Glutamatergic neuron (in vitro differentiated cells): ENCODE measurements at places on chromosomes 7 and 10.

DNA sequence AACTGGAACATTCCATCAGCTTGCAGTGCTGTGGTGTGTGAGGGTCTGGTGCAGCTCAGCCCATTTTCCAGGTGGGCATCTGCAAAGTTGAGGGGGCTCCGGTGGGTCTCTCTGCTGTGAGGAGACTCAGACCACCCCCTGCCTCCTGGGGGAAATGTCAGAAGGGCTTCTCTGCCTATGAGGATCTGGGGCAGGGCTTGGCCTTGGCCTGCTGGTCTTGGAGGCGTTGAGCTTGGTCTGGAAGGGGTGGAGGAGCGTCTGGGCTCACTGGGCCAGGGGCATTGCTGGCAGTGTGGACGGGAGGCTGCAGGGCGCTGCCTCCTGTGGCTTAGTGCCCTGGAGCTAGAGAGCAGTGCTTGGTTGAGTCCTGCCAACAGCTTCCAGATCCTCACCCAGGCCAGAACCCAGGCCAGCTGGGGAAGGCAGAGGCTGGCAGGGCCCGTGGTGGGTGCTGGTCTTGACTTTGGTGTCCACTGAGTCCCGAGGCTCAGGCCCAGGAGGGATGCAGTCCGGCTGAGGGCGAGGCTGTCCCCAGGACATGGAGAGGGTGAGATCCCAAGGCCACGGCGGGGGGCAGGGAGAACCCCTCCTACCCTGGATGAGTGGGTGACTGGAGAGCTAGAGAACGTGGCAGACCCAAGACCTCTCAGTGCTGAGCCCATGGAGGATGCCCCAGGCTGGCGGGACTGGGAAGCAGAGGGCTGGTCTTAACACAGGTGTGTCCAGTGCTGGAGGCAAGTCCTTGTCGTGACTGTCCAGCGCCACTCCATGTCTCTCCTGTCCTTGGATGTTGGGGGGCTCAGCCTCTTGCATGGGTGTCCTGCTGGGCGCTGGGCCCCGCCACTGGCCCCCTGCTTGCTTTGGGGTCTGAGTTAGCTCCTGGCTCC, 2.8 kb downstream of the SPRN start:
- no peak overlapping the region for H3K27ac ChIP-seq
- peaks cover 8% of the 10 kb centered on the region for H3K27me3 ChIP-seq
- no peak overlapping the region for H3K4me3 ChIP-seq
- DNase-seq, result no peak
- H3K4me1 ChIP-seq, result no peaks in the 10 kb centered on the region

DNA sequence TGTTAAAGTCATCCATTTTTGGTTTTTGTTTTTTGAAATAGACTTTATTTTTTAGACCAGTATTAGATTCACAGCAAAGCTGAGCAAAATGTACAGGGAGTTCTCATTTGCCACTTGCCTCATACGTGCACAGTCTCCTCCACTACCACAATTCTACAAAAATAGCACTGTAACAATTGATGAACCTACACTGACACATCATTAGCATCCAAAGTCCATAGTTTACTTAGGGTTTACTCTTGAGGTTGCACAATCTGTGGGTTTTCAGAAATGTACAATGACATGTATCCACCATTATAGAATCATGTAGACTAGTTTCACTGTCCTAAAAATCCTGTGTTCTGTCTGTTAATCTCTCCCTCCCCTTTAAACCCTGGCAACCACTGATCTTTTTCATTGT, 125.8 kb upstream of the PDSS1 start:
- DNase-seq, result no peak
- H3K4me3 ChIP-seq, result no peak overlapping the region

- peaks cover 2% of the 10 kb centered on the region for H3K4me1 ChIP-seq
- H3K4me3 ChIP-seq, result no peak overlapping the region
- DNase-seq, result no peak
- no peaks in the 10 kb centered on the region for H3K36me3 ChIP-seq
Observed at GRCh38 chr7:77434570-77435275, 18.6 kb upstream of the GSAP start.

DNA sequence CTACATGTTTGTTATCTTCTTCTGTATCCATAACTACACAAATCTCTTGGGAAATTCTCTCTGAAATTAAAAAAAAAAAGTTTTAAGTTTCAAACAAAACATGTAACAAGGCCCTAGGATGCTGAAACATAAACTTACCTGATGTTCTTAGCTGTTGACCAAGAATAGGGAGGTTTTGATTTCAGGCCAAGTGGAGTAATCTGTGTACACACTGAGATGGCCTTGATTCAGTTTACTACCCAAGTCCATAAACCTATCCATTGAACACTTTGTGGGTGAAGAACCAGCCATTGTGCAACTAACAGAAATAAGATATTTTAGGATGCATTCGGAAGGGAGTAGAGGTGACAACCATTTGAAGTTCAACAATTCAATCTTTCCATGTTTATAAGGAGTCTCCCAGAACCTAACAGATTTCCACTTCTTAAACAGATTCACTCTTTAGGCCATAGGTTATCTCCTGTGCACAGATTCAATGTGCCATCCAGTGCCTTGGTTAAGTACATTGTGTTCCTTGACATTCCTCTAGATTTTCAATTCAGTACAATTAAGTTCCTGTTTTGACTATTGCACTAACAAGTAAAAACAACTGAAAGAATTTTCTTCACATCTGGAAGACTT, 143.1 kb downstream of the CRPPA start:
- H3K4me3 ChIP-seq, result no peak overlapping the region
- no peaks in the 10 kb centered on the region for H3K27me3 ChIP-seq
- no peak for DNase-seq

GRCh38 chr7:139699640-139700504, 77.9 kb downstream of the HIPK2 start:
- DNase-seq, result no peak
- peaks cover 17% of the 10 kb centered on the region for H3K4me1 ChIP-seq
- H3K27ac ChIP-seq, result no peak overlapping the region
- H3K27me3 ChIP-seq, result peaks cover 4% of the 10 kb centered on the region
- no peaks in the 10 kb centered on the region for H3K36me3 ChIP-seq
- H3K4me3 ChIP-seq, result no peak overlapping the region

DNA sequence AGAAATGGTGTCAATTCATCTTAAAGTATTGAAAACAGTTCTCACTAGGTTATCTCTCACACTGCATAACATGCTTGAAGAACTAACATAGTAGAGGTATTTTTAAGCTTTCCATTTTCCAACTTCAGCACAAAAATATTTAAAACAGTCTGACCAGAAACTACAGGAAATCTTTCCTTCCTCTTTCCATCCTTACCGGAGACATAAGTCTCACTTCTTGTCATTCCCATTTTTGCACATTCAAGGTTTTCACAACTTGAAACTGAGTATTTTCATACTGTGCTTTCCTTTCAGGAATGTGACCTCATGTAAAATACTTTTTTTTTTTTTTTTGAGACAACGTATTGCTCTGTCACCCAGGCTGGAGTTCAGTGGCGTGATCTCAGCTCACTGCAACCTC, 45.2 kb downstream of the ARHGAP12 start:
- no peak for DNase-seq
- no peaks in the 10 kb centered on the region for H3K36me3 ChIP-seq
- no peak overlapping the region for H3K4me3 ChIP-seq
- H3K27ac ChIP-seq, result no peak overlapping the region
- H3K4me1 ChIP-seq, result peaks cover 4% of the 10 kb centered on the region

- H3K27ac ChIP-seq, result no peak overlapping the region
- no peak for DNase-seq
- no peaks in the 10 kb centered on the region for H3K27me3 ChIP-seq
- H3K4me3 ChIP-seq, result no peak overlapping the region
Observed at GRCh38 chr7:47100148-47100816, 481.6 kb downstream of the TNS3 start.

DNA sequence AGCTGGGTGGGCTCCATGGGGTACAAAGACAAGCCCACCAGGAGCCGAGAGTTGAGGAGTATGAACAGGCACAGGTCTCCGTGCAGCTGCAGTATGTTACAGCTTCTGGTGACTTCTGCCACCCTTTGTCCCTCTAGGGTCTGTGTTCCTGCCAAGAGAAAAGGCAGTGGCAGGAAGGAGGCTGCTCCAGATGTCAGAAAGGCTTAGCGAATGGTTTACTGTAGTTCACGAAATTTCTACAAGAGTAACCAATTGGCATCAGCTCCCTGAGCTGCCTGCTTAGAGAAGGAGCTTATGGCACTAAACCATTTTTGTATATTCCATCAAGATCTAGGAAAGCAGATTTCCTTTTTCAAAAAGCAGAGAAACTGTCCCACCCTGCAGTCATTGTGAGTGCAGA, 48.2 kb upstream of the TMEM72 start:
- H3K36me3 ChIP-seq, result no peaks in the 10 kb centered on the region
- H3K4me1 ChIP-seq, result peaks cover 16% of the 10 kb centered on the region
- H3K27me3 ChIP-seq, result peaks cover 11% of the 10 kb centered on the region
- no peak overlapping the region for H3K27ac ChIP-seq

DNA sequence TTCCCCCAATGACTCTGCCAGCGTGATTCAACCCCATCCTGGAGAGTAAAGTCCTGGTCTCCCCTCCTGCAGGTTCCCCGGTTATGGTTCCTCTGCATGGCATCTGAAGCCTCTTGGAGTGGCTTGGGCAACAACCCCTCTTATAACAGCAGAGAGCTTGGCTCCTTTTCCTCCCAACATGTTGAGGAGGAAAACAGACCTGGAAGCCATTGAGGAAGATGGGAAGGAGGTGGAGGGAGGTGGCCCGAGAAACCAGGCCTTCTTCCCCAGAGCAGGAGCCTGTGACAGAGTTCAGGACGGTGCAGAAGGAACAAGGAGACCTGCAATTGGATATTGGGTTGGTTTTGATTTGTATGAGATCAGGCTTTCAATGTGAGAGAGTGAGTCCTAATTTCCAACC, 184.0 kb upstream of the ADCY1 start:
- peaks cover 6% of the 10 kb centered on the region for H3K36me3 ChIP-seq
- no peaks in the 10 kb centered on the region for H3K4me1 ChIP-seq
- no peaks in the 10 kb centered on the region for H3K27me3 ChIP-seq
- DNase-seq, result no peak

GRCh38 chr7:105402221-105403095, 13.7 kb upstream of the SRPK2 start:
- H3K27ac ChIP-seq, result no peak overlapping the region
- H3K36me3 ChIP-seq, result no peaks in the 10 kb centered on the region
- H3K4me1 ChIP-seq, result no peaks in the 10 kb centered on the region
- H3K4me3 ChIP-seq, result no peak overlapping the region
- DNase-seq, result no peak

DNA sequence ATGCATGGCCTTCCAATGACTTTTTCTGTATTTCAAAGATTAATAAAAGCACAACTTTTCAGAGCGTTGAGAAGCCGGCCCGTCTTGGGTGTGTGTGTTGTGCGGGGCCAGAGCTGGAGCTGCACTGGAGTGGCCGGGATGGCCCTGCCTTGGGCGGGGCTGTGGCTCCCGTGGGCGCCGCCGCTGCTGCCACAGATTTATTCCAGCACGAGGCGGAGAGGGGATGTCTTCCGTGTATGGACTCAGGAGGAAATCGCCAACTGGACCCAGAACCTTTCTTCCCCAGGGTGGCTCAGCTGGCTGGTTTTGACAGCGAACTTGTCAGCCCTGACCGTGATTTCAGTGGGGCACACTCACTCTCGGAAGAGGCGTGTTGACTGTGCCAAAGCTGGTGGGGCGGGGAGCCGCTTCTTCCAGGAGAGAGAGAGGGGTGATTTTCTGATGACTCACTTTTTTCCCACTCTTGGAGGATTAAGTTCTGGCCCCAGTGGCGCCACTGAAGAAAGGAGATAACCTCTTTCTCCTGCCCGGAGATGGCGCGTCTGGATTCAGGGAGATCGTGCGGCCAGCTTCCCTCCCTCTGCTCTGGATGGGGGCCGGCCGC, 72.4 kb downstream of the DNAJB6 start:
- H3K27ac ChIP-seq, result no peak overlapping the region
- H3K36me3 ChIP-seq, result peaks cover 7% of the 10 kb centered on the region
- no peak for DNase-seq
- H3K27me3 ChIP-seq, result peaks cover 3% of the 10 kb centered on the region
- no peak overlapping the region for H3K4me3 ChIP-seq

DNA sequence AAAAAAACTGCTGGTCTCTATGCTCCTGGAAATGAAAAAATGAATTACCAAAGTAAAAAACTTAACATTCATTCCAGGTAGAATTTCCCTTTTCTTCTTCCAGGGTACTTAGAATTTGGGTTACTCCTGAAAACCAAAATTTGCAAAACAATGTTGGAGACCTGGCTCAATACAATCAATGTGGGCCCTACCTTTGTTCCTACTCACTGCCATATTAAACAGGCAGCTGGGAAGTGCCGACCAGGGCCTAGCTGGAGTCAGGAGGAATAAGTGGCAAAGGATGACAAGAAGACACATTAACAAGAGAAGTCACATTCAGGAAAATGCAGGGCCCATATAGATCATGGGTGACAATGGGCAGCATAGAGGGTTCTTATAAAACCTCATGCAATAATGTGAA, 6.4 kb upstream of the AGK start:
- no peak overlapping the region for H3K4me3 ChIP-seq
- H3K4me1 ChIP-seq, result no peaks in the 10 kb centered on the region
- no peak overlapping the region for H3K27ac ChIP-seq
- no peaks in the 10 kb centered on the region for H3K36me3 ChIP-seq
- no peaks in the 10 kb centered on the region for H3K27me3 ChIP-seq

DNA sequence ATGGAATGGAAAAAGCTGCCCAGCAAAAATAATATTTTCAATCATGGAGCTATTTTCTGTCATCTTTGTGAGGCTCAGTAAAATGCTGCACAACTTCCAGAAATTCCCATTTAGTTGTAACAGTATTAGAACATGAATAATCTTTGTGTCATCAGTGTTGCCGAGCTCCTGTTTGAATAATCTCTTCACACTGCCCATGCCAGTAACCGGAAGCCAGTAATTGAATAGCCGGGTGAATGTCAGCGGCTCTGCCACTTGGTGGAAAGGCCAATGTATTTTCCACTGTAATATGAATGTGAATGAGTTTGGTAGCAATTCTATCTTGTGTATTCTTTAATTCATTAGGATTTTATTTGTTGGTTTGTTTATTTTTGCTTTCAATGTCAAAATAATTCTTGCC, 172.5 kb upstream of the INSYN2A start:
- H3K4me1 ChIP-seq, result peaks cover 20% of the 10 kb centered on the region
- H3K36me3 ChIP-seq, result no peaks in the 10 kb centered on the region
- H3K27me3 ChIP-seq, result no peaks in the 10 kb centered on the region
- H3K4me3 ChIP-seq, result no peak overlapping the region
- no peak overlapping the region for H3K27ac ChIP-seq

DNA sequence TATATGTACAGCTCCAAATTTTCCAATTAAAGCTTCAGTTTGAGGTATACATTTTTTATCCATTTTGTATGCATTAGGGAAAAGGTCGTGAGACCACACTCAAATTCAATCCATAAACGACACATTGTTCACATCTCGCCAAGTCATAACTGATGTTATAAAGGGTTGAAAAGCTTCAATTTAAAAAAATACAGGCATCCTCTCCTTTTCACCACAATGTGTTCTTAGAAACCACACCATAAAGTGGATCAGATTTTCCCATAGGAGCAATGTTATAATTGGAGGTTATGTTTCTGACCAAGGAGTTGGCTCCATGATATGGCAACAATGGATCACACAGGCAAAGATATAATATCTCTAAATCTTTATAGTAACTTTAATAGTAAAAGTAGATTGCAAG, 663.6 kb downstream of the PARD3 start:
- no peaks in the 10 kb centered on the region for H3K4me1 ChIP-seq
- H3K36me3 ChIP-seq, result no peaks in the 10 kb centered on the region
- H3K27me3 ChIP-seq, result no peaks in the 10 kb centered on the region
- no peak overlapping the region for H3K27ac ChIP-seq
- no peak overlapping the region for H3K4me3 ChIP-seq
